ENCODE measurements at places on chromosomes 4 and X.

GRCh38 chr4:185463541-185463940 lies 8.0 kb downstream of the CCDC110 start:
- no peak for DNase-seq

DNA sequence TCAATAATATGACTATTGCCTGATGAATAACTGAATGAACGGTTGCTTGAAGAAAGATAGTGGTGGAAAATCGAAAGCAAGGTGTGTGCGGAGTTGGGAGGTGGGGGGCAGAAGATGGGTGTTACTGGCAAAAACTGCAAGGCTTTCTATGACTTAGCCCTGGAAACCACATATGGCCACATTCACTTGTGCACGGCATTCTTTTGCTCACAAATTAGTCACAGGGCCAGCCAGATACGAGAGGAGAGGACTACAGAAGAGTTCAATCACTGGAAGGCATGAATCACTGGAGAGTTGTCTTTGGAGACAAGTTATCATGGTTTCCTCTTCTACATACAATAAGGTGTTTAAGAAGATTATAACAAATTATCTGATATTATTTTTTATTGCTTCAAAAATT lies 626.5 kb upstream of the CPEB2 start:
- peak; percentile 64 for DNase-seq

GRCh38 chrX:24145303-24146186 lies 4.0 kb upstream of the ZFX start:
- peak; percentile 75 for DNase-seq

DNA sequence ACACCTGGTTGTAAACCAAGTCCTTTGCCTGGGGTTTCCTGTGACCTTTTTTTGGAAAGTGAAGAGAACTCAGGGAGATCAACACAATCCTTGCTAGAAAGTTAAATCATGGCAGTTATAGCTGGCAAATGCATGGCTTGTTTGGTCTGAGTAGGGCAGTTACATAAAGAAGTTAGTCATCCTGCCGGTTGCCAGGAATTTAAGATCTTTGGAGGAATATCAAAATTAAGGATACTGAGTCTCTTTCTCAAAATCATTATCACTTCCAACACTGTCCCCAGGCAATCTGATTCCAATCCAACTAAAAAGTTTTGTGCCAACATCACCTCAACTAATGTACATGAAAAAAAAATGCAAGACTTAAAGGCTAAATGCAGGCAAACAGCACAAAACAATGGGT lies 40.3 kb downstream of the C4orf54 start:
- DNase-seq: no peak

GRCh38 chr4:114922592-114922933 lies 190.9 kb downstream of the NDST4 start:
- DNase-seq: no peak

DNA sequence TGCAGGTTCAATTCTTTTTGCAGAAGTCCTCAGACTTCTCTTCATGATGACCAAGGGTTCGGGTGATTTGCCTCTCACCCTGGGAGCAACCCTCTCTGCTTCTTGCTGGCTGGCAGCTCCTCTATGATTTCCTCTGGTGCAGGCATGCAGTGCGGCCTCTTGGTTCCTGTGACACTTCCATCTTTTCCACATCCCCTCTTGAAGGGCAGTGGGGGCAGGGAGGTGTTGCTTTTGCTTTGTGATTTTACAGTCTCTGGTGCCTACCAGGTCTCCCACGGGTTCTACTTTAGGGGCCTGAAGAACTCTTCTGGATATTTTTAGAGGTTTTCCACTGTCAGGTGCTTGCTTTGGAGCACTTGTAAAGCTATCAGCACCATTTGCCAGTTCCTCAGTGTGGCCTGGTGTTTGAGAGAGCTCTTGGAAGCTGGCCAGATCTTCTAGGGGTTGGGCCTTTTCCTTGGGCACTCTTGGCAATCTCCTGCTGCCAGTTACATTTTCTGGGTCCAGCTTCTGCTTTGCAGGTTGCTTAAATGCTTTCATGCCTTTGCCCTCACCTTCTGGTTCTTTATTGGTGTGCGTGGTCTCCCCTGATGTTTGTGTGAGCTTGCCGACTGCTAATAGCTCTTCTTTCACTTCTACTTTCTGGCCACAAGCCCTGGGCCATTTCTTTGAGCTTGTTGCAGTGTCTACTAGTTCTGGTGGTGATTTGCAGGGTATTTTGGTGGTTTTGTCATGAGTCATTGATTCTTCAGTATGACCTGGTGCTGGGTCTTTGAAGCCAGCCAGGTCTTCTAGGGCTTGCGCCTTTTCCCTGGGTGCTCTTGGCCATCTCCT lies 11.5 kb upstream of the CHST7 start:
- peak; percentile 18 for DNase-seq

GRCh38 chr4:174828845-174829701 lies at the start of gene GLRA3:
Gene GLRA3 (minus strand): TSS chr4:174829247. CDS start chr4:174828811, 436 bp downstream.
- DNase-seq: peak; percentile 45

DNA sequence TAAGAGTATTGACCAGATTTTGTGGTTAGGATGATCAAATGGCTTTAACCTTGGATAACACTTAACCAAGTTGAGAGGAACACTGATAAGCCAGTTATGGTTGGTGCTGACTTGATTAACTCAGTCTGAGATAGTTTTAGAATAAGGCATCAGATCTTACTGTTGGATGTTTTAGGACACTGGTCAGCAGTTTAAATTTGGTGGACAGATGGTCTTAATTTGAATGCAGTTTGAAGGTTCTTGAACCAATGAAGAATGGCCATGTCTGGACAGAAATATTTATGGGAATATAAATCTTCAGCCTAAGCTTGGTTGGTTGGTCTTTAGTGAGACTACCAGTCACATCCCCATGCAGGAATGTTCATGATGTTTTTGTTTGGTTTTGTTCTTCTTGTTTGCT lies 2.6 kb upstream of the GIMD1 start:
- no peak for DNase-seq

DNA sequence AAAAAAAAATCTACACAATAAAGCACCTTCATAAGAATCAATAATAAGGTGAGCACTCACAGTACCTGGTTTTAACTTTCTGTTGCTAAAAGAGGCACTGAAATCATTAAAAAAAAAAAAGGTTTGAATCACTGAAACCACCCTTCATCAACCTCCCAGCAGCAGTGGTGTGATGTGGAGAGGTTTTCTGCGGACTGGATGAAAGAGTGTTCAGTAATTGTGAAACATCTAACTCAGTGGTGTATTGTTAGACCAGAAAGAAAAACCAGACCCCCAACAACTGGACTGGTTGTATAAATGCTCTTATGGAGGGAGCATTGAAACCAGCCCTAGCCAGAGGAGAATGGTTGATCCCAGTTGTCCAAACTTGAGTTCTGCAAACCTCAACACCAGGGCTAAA lies 63.2 kb downstream of the SPIN3 start:
- no peak for DNase-seq

DNA sequence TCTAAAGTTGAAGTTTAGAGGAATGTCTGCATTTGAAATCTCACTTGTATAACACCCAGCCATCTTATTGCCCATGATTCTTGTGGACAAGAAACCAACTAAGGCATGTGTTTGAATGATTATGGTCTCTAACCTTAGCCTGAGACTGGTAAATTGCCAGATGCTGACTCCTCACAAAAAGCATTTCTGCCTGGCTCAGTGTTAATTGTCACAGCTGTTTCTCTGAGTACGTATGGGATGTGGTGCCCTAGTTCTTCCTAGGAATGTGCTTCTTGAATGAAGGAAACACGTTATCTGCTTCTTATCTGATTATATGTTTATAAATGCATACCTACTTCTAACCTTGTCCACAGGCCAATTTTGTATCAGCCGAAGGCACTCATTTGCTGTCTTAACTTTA lies 63.1 kb upstream of the NDP start:
- DNase-seq: peak; percentile 39

GRCh38 chr4:92791871-92792440 lies 488.2 kb downstream of the GRID2 start:
- DNase-seq: peak; percentile 66

GRCh38 chr4:78625073-78625472 lies 73.5 kb downstream of the ANXA3 start:
- peak; percentile 77 for DNase-seq

- peak; percentile 85 for DNase-seq
Measured at GRCh38 chrX:131752493-131753198, 208.8 kb downstream of the OR13H1 start.

DNA sequence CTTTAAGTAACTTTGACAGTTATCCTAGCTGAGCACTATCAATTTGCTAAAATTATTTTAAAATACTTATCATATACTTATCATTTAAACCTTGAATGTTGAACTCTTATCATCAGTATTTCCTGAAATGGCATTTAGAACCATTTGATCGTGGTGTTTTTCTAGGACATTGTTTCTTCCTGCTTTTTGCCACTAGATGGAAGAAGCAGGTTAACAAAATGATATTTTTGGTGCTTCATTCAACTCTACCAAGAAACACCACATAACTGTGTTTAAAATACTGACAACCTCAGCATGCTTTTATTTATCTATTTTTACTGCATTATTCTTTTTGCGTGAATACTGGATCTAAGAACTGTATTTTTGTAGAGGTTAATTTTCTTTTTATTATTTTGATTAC lies 44.6 kb downstream of the C4orf33 start:
- DNase-seq: no peak

Measured in kidney tubule cell (primary cell).